NCI-H1105 treated with DMSO at 0.1 percent for 48 hours (cell line): ENCODE measurements at places on chromosomes 16 and 17.
A peak's percentile ranks its signal among the peaks of the same experiment; 100 is the strongest.

DNA sequence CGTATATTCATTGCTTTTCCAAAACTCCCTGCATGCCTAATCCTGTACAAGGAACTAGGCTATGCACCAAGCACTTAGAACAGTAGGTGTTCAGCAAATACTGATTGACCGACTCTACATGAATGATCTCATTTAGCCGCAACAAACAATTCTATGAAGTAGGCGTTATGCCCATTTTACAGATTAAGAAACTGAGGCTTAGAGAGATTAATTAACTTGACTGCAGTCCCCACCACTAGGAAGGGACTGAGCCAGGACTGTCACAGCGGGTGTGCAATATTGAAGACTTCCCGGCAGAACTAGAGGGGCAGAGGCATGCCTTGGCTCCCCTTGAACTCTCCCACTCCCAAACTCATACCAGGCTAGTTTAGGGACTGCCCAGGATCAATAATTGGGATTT is 10.5 kb upstream of the N4BP1 start:
- DNase-seq = no peak

DNA sequence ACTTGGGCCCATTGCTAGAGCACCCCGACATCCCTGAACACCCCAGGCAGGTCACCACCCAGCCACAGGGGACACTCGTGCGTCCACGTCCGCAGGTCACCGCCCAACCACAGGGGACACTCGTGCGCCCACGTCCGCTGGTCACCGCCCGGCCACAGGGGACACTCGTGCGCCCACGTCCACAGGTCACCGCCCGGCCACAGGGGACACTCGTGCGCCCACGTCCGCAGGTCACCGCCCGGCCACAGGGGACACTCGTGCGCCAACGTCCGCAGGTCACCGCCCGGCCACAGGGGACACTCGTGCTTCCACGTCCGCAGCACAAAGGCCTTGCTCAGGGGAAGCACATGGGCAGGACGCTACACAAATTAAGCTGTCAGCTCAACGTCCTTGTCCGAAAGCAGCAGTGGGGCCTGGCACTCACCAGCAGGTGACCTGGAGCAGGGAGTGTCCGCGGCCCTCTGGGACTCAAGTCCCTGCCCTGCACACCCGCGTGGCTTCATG is 17.7 kb downstream of the GALNS start:
- no peak for DNase-seq

DNA sequence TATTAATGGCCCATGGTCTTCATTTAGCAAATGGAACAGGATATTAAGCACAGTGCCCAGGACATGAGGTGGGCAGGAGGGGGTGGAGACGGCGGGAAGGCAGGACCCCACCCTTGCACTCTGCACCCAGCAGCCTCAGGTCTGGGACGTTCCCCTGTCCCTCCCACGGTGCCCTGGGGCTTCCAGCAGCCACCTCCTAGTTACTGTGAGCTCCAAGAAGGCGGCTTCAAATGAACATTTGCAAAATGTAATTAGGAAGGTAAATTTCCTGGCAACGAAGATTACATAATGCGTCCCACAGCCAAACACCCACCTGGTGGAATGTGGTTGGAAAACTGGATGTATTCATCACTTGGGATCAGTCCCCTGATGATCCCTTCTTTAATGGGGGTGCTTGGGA is 59.4 kb downstream of the ENGASE start:
- no peak for DNase-seq

DNA sequence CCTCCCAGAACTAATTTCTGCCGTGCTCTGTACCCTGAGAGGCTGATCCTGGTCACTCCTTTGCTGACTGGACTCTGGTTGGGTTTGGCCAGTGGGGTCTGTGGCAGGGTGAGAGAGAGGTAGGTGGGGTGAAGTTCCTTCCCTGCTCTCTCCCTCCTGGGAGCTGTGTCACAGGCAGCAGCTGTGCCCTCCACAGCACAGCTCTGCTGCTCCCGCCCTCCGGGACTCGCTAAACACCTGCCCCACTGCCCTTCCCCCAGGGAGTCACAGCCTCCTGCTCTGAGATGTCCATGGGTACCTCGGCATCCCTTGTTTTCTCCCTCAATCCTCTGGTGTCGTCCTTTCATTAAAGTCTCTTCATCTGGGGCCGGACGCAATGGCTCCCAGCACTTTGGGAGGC is 66.4 kb downstream of the SRCIN1 start:
- DNase-seq = peak; percentile 32

DNA sequence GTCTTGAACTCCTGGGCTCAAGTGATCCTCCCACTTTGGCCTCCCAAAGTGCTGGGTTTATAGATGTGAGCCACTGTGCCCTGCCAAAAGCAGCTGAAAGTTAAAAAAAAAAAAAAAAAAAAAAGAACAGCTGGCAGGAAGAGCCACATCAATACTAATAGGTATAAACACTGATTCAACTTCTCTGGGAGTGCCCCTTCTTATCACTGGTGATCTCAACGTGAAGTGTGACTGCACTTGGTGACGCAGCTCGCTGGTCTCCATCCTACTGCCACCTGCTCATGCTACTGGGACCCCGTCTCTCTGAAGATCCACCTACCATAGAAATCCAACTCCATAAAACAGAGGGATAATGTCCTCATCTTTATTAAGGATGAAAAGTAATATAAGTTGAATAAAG is 40.8 kb downstream of the RNF157 start:
- no peak for DNase-seq

DNA sequence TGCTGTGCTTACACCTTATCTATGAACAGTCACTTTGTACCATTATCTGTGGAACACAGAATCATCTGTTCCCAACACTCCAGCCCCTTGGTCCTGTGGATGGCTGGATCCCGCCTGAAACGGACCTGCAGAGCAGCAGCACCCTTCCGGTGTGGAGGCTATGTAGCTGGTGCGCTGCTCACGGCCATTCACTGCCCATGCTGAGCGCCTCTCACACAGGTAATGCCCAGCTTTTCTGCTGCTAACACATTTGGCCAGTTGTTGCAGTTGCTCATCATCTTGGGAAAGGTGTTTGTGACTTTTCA is 11.4 kb upstream of the PLK1 start:
- no peak for DNase-seq

- no peak for DNase-seq
Measured at GRCh38 chr16:80602894-80603293, 62.1 kb downstream of the DYNLRB2 start.

DNA sequence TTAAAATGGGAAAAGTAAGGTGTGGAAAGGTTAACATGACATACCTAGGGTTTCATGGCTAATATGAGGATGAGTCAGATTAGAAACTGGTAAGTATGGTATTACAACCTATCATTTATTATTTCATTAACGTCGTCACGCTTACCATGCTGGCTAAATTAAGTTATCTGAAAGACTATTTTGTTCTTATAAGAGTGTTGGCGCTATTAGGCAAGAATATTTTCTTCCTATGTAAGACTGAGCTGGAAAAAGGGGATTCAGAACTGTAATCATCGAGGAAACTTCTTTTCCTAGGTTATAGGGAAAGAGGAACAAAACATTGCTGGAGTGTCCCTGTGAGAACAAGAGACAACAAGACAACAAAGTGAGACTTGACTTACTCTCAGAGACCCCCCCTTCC is 440.8 kb downstream of the KCNJ2 start:
- no peak for DNase-seq

GRCh38 chr17:50518384-50519023 is 10.3 kb downstream of the MYCBPAP start:
- no peak for DNase-seq

GRCh38 chr16:75377729-75378386 is 55.4 kb downstream of the CFDP1 start:
- no peak for DNase-seq

GRCh38 chr17:44309472-44309871 is 1.1 kb downstream of the RUNDC3A start:
- no peak for DNase-seq

DNA sequence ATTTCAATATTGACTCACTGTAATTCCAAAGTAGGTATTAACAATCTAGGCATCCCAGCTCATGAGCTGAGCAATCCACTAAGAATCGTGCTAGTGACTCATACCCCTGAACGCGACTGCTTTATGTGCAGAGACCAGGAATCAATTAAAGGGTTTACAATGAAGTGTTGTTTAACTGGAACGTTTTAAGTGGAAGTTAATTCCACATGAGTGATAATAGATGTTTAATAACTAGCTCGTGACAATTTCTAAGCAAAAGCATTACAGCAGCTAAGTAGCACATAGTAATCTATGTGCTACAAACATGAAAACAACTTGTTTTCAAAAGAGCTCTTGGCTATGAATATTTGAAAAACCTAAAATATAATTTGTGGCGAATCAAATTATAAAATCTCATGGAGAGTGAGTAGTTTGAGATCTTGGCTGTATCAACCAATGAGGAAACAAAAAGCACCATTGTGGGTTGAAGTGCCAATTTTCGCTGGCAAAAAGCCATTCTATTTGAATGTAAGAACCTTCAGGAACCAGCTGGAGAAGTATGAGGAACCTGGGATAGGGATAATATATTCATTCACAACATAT is 9.4 kb downstream of the GJC1 start:
- DNase-seq = peak; percentile 97

GRCh38 chr17:63932721-63933120 is 590 bp upstream of the CD79B start:
- DNase-seq = no peak

DNA sequence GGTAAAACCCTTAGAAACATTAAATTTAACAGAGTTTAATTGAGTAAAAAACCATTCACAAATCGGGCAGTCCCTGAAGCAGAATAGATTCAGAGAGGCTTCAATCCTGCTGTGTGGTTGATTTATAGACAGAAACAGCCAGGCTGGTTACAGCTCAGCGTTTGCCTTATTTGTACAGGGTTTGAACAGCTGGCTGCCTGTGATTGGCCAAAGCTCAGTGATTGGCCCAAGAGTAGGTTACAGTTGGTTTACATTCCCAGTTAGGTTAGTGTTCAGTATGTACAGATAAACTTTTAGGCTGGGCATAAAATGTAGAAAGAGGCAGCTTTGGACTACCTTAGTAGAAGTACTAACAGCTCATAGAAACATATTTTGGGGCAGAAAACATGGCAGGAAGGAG is 210.4 kb upstream of the ELAC2 start:
- no peak for DNase-seq

DNA sequence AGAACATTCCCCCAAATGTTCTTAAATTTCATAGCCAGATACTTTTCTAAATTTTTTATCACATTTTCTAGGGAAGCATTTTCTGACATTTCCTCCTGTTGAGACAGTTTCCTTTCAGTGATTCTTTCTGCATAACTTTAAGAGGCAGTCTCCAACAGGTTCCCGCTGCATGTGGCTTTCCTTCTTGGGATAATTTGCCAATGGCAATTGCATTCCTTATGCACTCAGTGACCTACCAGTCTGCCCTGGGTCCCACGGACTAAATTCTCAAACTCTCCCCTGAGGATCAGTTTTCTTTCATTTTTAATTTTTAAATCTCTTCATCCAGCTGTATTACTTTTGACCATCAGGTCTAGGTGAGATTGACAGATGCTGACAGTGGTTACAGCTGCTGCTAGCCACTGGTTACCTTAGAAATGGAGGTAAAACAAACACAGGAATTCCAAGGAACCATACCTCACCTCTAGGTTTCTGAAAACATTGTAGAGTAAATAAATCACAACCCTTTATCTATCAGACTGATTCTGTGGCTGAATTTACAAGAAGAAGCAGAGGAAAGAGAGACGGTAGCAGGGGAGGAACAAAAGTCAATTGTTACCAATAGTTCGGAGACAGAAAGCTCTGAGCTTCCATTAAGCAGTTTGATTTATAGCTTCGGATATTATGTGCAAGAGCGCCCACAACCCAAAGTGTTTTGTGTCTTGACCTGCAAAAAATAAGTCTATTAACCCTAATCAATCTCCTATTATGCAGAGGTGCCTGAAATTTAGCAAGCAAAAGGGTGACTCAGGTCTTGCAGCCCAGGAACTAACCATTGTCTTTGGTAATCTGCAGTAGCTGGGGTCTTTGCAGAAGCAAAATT is 216.0 kb downstream of the PMP22 start:
- DNase-seq = no peak

GRCh38 chr16:28875134-28876018 is 2.9 kb upstream of the ATP2A1 start:
- DNase-seq = no peak

DNA sequence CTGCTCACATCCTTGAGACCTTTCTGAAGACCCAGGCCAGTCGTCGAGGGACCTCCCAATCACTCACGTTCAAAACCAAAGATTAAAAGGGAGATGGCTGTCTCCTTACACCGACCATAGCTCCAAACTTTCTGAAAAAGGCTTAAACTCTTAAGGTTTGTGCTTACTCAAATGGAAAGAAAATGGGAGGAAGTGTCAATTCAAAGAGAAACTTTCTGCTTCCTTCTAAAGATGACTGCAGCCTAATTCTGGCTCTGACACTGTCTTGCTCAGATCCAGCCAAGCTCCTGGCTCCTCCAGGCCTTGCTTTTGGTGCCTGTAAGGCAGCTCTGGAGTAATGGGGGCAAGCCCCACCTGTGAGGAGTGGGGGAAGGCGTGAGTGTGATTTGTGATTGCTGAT is 54.9 kb upstream of the WSB1 start:
- DNase-seq = no peak

- no peak for DNase-seq
Measured at GRCh38 chr17:29880031-29880430, 50.0 kb downstream of the SSH2 start.

- DNase-seq = peak; percentile 40
Measured at GRCh38 chr17:62995377-62995885, 29.4 kb downstream of the TANC2 start.

GRCh38 chr17:50550661-50551432 is 3.9 kb downstream of the SPATA20 start:
- DNase-seq = peak; percentile 39

DNA sequence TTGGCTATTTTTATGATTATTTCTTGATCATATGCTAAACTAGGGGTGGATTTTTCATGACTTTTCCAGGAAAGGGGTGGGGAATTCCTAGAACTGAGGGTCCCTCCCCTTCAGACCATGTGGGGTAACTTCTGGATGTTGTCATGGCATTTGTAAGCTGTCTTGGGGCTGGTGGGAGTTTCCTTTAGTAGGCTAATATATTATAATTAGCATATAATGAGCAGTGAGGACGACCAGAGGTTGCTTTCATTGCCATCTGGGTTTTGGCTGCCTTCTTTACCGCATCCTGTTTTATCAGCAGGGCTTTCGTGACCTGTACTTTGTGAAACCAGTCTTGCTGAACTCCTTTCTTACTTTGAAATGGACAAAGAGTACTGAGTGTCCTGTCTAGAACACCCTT is 40.4 kb upstream of the ABCA5 start:
- no peak for DNase-seq

DNA sequence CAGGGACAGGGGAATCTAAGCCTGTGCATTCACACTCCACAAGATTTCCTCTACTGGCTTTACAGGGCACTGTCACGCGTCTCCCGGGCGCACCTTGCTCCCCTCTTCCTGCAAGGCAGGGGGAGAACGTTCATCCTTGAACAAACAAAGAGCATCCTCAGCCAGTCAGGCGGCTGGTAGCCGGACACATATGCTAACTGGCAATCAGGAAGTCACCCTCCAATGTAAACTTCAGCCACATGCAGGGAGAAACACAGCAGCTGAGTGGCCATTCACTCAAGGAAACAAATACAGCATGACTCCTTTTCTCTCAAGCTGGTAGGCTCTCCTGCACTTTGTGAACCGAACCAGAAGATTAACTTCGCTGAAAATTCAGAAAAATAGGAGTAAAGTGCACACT is 10.8 kb upstream of the HSBP1 start:
- no peak for DNase-seq
